ENCODE measurements at places on chromosomes 11 and 22. TPM values are rescaled to one million over a fixed set of nuclear protein-coding genes. Genes with fewer than 3 reads are reported as not detected.

Gene MB
- total RNA-seq, result 2.6 TPM

DNA sequence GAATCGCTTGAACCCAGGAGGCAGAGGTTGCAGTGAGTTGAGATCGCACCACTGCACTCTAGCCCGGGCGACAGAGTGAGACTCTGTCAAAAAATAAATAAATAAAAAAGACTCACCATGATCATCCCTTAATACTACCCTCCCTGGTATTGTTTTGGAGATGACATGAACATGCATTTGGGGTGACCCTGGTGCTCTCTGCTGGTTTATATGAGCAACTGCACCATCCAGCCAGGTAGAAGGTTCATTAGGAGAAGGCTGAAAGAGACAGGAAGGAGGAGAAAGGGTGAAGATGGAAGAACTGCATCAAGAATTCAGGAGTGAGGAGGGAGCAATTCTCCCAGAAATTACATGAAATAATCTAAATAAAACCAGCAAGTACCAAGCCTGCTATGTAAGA is 37.8 kb downstream of the SLC5A1 start:
- no peak for DNase-seq
- peaks cover 5% of the 10 kb centered on the region for H3K4me1 ChIP-seq
- no peaks in the 10 kb centered on the region for H3K36me3 ChIP-seq
- no peak overlapping the region for H3K4me3 ChIP-seq
- H3K27me3 ChIP-seq, result peaks cover 26% of the 10 kb centered on the region
- H3K27ac ChIP-seq, result no peak overlapping the region

Gene TCF20
- 73.1 TPM for total RNA-seq

GRCh38 chr11:86002431-86002830 is 66.5 kb downstream of the PICALM start:
- H3K27ac ChIP-seq, result no peak overlapping the region
- no peaks in the 10 kb centered on the region for H3K27me3 ChIP-seq
- DNase-seq, result no peak
- H3K36me3 ChIP-seq, result peaks cover 52% of the 10 kb centered on the region

DNA sequence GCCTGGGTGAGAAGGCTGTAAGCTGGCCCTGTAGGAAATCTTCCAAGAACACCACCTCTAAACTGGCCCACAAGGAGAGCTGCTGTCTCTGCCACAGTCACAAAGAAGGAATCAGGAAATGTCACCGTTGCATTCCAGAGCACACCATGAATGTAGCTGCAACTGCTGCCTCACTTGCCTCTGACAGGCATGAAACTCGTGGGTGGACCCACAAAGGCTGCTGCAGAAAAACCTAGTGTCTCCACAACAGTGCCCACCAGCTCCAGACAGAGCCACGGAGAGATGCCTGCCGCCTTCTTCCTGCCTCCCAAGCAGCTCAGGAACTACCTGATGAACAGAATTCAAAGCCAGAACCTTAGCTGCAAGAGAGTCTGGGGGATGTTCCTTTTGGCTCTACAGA is 10.5 kb downstream of the DNAJB13 start:
- no peak overlapping the region for H3K4me3 ChIP-seq
- DNase-seq, result no peak
- no peak overlapping the region for H3K27ac ChIP-seq
- H3K36me3 ChIP-seq, result no peaks in the 10 kb centered on the region
- H3K27me3 ChIP-seq, result peaks cover 5% of the 10 kb centered on the region
- peaks cover 10% of the 10 kb centered on the region for H3K4me1 ChIP-seq

DNA sequence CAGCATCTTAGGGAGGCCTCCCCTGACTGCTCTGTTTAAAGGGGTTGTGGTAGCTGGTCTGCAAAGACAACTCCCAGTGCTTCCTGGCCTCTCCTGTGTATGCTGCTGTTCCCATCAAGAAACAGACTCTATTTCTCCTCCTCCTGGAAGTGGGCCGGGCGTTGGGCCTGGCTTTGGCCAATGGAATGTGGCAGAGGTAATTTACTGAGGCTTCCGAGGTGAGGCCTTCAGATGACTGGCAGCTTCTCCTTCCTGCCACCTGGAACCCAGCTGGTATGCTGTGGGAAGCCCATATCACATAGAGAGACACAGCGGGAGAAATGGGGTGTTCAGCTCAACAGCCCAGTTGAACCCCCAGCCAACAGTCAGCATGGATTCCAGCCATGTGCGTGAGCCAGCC is 25.1 kb upstream of the EIF3D start:
- H3K4me3 ChIP-seq, result no peak overlapping the region
- peaks cover 2% of the 10 kb centered on the region for H3K4me1 ChIP-seq
- DNase-seq, result no peak
- H3K36me3 ChIP-seq, result no peaks in the 10 kb centered on the region
- H3K27ac ChIP-seq, result no peak overlapping the region
- H3K27me3 ChIP-seq, result peaks cover 23% of the 10 kb centered on the region

Gene NOX4
- total RNA-seq, result not detected

DNA sequence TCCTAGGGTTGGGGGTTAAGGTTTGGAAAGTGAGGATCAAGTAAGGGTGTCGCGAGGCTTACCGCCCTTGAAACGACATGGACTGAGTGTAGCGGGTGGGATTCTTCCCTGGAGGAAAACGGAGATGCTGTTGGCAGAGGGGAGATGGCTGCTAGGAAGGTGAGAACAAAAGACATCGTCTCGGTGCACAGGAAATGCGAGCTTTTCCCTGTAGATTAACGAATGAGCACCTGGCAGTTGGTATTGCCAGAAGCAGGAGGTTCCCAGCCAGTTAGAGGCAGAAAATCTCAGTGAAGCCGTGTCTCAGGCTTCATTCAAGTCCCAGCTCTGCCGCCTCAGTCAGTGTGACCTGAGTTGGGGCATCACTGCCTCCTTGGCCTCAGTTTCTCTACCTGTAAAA is 1.4 kb upstream of the LHFPL7 start:
- H3K27ac ChIP-seq, result no peak overlapping the region
- DNase-seq, result no peak
- peaks cover 23% of the 10 kb centered on the region for H3K4me1 ChIP-seq
- no peak overlapping the region for H3K4me3 ChIP-seq

Gene TPBGL
- 0.07 TPM for total RNA-seq

- H3K27ac ChIP-seq, result peak overlapping the region; percentile 85
- DNase-seq, result no peak
- peaks cover 89% of the 10 kb centered on the region for H3K4me1 ChIP-seq
- H3K4me3 ChIP-seq, result peak overlapping the region; percentile 57
These were observed 9.4 kb downstream of the EHD1 start for GRCh38 chr11:64868904-64869570.

- H3K27ac ChIP-seq, result no peak overlapping the region
- peaks cover 22% of the 10 kb centered on the region for H3K4me1 ChIP-seq
- H3K4me3 ChIP-seq, result no peak overlapping the region
- DNase-seq, result no peak
- H3K36me3 ChIP-seq, result no peaks in the 10 kb centered on the region
These were observed 3.8 kb upstream of the LRRC74B start for GRCh38 chr22:21041937-21042336.

GRCh38 chr22:49807780-49808708 is 19.6 kb downstream of the BRD1 start:
- peaks cover 60% of the 10 kb centered on the region for H3K4me1 ChIP-seq
- peak overlapping the region; percentile 75 for H3K27ac ChIP-seq
- peak; percentile 80 for DNase-seq
- peak overlapping the region; percentile 27 for H3K4me3 ChIP-seq

Gene HEPACAM
- total RNA-seq, result not detected

Measured in activated CD8-positive, alpha-beta memory T cell treated with anti-CD3 and anti-CD28 coated beads, Interleukin-2, amount 10 ng/mL, durations not matched to agents 7 days and 5 days (primary cell).